ENCODE measurements at places on chromosomes 12 and 14.

DNA sequence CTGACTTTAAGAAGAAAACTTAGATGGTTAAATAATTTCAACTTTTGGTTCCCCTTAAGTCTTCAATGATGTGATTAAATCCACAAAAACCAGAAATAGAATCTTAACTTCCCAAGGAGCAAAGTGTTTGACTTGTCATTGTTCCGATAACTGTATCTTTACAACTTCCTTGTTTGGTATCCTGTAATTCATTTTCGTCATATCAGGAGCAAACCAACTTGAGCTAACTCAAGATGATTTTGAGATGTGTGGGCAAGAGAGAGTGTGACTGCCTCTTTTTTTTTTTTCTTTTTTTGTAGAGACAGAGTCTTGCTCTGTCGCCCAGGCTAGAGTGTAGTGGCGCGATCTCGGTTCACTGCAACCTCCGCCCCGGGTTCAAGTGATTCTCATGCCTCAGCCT lies 25.3 kb downstream of the DRAM1 start:
- no peak for DNase-seq

DNA sequence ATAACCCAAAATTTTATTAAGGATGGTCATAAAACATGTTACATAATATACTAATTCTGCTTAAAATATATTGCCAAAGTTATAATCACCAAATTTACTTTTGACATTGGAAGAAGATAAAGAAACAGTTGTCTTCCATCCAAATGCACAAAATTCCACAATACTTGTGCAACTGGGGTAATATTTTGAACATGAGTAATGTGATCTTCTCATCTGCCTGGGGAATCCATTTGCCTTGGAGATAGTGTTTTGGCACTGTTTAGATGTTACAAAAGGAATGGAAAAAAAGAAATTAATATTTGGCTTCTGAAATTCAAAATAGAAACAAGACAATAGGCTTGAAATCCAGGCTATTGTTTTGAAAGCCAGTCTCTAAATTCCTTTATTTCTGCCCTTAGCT lies 9.1 kb downstream of the GPR19 start:
- DNase-seq: no peak

- no peak for DNase-seq
These were observed 83.0 kb upstream of the WSCD2 start for GRCh38 chr12:108046135-108046534.

DNA sequence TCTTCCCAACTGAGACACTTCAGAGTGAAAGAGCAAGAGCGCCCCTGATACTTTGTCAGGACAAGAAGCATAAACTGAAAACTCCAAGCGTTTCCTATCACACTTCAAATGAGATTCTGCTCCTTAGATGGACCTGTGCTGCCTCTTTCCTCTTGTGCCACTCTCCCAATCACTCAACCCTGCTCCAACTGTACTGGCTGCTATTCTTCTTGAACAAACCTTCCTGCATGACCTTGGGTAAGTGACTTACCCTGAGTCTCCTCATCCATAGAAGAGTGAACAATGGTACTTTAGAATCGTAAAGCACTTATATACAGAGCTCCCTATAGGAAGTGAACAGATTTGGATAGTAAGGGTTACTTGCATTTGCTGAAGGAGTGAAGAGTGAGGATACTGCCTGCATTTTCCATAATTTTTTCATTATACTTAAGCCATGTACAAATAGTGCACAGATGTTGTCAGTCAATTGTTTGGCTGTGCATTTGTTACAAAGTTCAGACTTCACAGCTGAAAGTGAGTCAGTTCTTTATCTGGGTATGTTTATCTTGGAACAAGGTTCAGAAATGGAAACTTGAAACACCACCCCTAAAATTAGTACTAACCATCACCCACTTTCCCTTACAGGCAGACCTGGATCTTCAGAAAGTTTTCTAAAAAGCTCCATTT lies 10.8 kb downstream of the MTERF2 start:
- no peak for DNase-seq

DNA sequence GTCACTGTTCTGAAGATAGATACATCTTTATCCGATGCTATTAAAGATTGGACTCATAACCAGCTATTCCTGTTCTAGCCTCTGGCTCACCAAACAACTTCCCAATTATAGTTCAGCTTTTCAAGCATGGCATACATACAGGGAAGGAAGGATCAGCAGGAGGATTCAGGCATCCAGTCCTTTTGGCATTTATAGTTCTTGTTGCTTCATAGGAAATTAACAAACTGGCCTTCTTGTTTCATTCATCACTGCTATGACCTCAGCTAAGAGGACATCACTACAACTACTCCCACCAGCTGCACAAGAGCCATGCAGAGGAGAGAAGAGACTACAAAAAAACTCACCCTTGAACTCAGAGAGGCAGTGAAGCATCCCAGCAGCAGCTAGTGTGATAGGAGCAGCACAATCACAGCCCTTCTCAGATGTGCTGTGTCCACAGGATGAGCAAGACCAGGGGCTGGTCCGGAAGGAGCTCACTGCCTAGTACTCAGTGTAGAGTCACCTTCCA lies 100.5 kb downstream of the SPTSSA start:
- no peak for DNase-seq

- no peak for DNase-seq
These were observed 35.9 kb downstream of the FLRT2 start for GRCh38 chr14:85565862-85566296.

GRCh38 chr14:69614592-69614991 lies 3.2 kb downstream of the SUSD6 start:
- DNase-seq: no peak

DNA sequence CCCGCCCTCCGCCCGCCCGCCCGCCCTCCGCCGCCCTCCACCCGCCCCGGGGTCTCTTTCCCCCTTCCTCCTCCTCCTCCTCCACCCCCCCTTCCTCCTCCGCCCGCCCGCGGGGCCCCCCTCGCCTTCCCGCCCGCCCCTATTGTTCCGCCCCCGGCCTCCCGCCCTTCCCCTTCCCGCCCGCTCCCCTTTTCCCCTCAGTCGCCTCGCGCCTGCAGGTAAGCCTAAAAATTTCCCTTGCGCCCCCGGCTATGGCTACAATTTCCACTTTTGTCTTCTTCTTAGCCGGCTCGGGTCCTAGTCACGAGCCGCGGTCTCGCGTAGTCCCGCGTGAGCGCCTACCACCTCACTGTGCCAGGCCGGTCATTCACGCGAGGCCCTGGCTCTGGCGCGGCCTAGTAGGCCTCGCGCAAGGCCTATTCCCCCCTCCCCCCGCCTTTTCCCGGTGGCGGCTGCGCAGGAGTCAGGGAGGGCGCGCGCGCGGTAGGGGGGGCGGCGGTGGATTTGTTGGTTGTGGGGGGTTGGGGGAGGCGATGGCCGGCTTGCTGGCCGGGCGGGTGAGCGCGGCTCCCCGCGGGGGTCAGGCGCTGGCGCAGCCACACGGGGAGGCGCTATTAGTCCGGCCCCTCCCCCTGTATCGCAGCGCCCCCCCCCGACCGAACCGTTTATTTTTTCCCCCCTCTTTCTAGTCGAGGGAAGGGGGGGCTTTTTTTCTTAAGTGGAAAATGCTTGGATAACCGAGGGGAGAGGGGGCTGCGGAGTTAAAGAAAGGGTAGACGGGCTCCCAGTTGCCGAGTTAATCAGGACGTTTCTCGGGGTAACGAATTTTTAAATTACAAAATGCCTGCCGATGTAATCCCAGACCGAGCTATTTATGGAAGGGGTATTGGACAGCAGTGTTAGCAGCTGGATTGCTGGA lies 516 bp downstream of the PCBP2 start:
- DNase-seq: peak; percentile 74

DNA sequence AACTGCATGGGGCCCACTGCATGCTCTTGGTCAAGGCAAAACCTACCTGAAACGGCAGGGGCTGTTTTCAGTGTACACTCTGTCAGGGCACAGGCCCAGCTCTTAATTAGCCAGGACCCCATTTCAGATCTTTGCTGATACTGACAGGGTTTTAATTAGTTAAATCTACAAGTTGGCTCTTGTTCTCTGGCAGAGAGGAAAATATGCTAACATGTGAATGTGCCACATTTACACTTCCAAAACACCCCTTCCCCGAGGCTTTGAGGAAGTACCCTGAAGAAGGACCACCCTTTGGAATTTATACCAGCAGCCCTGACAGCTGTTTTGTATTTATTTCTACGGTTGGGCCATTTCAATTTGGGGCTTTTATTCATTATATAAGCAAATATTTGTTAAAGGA lies 66.3 kb downstream of the OTX2 start:
- DNase-seq: no peak

DNA sequence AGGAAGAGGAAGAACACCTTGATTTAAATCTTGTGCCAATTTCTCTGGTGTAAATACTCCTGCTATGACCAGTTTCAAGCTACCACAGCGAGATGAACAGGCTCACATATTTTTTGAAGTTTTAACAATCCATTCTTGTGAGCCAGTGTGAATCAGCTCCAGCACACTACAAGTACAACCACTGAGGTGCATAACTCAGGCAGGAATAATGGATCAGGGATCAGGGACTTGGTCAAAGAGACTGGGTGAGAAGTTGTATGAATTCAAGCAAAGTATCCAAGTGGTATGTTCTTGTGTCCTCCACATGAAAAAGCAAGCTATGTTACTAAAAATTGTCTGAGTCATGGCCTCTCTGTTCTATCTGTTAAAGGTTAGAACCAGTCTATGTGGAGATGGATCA lies 35.2 kb upstream of the KITLG start:
- no peak for DNase-seq

GRCh38 chr12:113844495-113845210 lies 121.5 kb downstream of the RBM19 start:
- no peak for DNase-seq

- DNase-seq: no peak
These were observed 4.5 kb upstream of the NYNRIN start for GRCh38 chr14:24394275-24394674.

DNA sequence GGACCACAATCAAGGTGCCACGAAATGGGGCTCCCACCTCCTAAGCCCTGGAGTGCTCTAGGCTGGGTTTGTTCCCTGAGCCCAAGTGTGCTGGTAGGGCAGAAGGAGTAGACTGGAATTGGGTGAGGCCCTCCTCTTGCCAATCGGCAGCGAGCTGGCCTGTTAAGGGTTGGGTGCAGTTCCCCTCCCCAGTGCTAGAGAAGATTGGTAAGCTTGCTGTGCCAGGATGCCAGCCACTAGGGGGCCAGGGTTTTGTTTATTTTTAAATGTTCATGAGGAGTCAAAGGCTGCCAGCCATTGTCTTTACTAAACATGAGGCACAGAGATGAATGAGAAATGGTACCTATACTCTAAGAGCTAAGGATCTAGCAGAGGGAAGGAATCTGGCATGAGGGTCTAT lies 79.7 kb downstream of the SPTB start:
- no peak for DNase-seq
